ENCODE measurements at places on chromosomes 1 and 21.

GRCh38 chr1:222331765-222332164 lies 216.1 kb downstream of the HHIPL2 start:
- no peak for DNase-seq
- H3K27me3 ChIP-seq, result no peaks in the 10 kb centered on the region
- H3K4me3 ChIP-seq, result no peak overlapping the region
- no peaks in the 10 kb centered on the region for H3K4me1 ChIP-seq
- no peak overlapping the region for H3K27ac ChIP-seq

DNA sequence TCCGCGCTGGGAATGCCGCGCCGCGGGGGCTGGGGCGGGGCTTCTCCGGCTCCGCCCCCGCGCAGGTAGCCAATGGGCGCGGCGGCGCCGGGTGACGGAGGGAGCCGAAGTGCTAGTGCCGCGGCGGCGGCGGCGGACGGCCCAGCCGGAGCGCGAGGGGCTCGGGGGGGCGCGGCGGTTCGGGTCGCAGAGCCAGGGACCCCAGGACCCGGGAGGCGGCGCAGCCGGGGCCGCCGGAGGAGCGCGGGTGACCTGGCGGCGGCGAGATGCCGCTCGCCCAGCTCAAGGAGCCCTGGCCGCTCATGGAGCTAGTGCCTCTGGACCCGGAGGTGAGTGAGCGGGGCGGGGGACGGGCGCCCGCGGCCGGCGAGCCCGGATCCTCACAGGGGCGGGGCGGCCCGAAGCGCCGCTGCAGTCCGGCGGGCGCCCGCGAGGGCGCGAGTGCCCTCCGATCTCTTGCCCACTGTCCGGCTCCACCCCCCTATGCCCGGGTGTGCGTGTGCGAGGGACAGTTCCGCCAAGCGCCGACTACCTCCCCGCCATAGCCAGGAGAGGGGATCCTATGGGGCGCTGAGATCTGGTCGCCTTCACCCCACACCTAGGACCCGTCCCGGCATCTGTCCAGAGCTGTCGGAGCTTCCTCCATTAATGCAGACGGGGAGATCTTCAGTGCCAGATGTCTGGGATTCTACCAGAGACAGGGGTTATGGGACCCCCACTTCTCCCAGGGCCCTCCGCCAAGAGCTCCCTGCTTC lies at the start of gene RPS6KA1:
Gene RPS6KA1, plus strand, starts transcription at position 107 of the 755 bp plus-strand sequence. Its CDS starts 160 bp downstream, at position 267.
- no peak within 1 kb of the TSS for H3K27ac ChIP-seq
- H3K27me3 ChIP-seq, result no peaks in the 10 kb centered on the region
- peak within 1 kb of the TSS; percentile 39 for H3K4me3 ChIP-seq
- DNase-seq, result peak; percentile 62
- no peaks in the 10 kb centered on the region for H3K4me1 ChIP-seq
- no peaks in the 10 kb centered on the region for H3K36me3 ChIP-seq

GRCh38 chr1:8259498-8260290 lies 58.2 kb upstream of the SLC45A1 start:
- peak overlapping the region; percentile 80 for H3K27ac ChIP-seq
- no peaks in the 10 kb centered on the region for H3K4me1 ChIP-seq
- H3K27me3 ChIP-seq, result no peaks in the 10 kb centered on the region
- DNase-seq, result peak; percentile 74
- H3K36me3 ChIP-seq, result no peaks in the 10 kb centered on the region

DNA sequence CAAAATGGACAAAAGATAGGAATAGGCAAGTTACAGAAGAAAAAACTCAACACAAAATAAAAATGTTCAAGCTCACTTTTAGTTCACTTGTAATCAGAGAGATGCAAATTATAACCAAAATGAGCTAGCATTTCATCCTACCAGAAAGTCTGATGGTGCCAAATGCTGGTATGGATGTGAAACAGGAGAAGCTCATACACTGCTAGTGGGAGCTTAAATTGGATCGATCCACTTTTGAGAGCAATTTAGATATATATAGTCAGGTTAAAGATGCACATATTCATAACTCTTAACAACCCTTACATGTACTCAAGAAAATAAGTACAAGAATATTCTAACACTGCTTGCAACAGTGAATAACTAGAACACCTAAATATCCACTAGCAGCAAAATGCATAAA lies 18.5 kb upstream of the CAMSAP2 start:
- no peak overlapping the region for H3K4me3 ChIP-seq
- no peak overlapping the region for H3K27ac ChIP-seq
- no peak for DNase-seq

GRCh38 chr1:153087652-153088051 lies 6.7 kb downstream of the SPRR2E start:
- no peaks in the 10 kb centered on the region for H3K27me3 ChIP-seq
- DNase-seq, result no peak
- H3K4me3 ChIP-seq, result no peak overlapping the region

DNA sequence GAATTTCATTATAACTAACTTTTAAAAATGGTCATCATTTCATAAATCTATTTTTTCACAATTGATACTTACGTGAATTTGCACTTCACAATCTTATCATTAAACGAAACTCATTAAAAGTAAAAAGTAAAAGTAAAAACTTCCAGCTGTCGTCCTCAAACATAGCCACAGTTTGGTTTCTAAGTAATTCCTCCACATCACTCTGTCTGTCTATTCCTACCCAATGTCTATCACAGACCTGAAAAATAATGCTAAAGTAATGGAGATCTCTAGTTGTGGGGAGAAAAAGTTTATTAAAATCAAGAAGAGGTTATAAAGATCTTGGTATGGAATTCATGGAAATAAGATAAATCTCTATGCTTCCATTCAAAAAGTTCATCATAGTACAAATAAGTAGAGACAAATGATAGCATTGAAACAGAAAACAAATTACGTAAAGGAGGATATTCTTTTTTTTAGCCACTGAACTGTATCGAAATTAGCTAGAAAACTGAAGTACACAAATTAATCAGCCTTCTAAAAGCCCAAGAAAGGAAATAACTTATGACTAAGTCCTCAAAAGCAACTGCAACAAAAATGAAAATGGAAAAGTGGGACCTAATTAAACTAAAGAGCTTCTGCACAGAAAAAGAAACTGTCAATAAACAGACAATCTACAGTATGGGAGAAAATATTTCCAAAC lies 148.6 kb downstream of the TIAM1 start:
- no peaks in the 10 kb centered on the region for H3K4me1 ChIP-seq
- no peak overlapping the region for H3K27ac ChIP-seq
- no peaks in the 10 kb centered on the region for H3K36me3 ChIP-seq

GRCh38 chr21:38861056-38861455 lies 55.3 kb downstream of the ETS2 start:
- H3K27me3 ChIP-seq, result no peaks in the 10 kb centered on the region
- H3K27ac ChIP-seq, result no peak overlapping the region
- no peaks in the 10 kb centered on the region for H3K36me3 ChIP-seq
- no peak overlapping the region for H3K4me3 ChIP-seq
- no peak for DNase-seq
- H3K4me1 ChIP-seq, result no peaks in the 10 kb centered on the region

All from aorta (tissue), 5 donors.